ENCODE measurements at places on chromosomes 7 and 10.

- no peak for DNase-seq
Observed at GRCh38 chr10:3723766-3724165, 61.2 kb downstream of the KLF6 start.

DNA sequence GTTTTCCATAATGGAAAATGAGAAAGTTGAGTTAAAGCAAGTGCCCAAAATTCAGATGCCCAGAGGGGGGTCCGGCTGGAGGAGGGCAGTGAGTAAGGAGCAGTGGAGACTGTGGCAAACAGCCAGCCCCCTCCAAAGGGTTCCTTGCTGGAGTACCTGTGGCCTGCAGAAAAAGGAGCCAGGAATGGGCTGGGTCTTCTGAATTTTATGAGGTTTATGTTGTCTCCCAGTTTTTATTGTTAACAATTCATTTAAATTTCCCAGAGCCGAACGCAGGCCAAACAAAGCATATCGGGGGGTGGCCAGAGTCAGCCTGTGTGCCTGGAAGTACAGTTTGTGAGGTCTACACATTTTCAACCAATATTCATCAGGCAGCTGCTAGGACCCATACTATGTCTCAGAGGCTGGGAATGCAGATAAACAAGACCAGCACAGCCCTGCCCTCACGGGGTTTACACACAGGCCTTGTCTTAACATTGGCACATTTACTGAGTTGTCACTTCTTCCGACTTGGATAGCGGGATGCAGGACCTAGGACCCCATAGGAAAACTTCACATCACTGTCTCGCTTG is 12.9 kb upstream of the CSGALNACT2 start:
- no peak for DNase-seq

DNA sequence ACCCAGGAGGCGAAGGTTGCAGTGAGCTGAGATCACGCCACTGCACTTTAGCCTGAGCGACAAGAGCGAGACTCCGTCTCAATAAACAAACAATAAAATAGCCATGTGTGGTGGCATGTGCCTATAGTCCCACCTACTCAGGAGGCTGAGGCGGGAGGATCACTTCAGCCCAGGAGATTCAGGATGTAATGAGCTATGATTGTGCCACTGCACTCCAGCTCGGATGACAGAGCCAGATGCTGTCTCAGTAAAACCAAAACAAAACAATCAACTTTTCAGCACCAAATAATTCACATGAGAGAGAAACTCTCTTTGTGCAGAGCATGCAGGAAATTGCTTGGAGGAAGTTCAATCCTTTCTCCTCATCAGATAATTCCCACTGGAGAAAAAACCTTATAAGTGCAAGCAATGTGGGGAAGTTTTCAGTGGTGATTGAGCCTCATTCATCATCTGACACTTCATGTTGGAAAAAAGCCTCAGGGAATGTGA is 13.4 kb upstream of the FIS1 start:
- no peak for DNase-seq

DNA sequence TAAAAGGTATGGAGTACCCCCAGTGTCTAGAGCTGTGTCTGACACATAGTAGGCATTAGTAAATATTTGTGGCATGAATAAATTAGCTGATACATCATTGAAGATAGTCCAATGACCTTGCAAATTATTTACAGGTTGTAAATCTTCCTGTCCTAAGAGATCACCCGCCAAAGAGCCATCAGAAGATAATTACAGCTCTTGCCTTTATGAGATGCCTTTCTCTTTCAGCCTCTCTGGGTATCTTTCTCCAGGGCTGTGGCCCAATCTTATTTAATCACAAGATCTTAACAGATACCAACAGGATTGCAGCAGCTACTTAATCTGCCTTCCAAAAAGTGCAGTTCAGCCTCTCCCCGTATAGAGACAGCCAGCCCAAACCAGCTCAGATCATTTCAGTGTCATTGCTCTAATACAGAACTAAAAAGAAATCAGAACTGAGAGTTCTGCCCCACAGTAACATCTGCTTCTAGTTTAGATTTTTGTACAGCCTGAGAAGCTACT is 41.5 kb downstream of the MYOF start:
- no peak for DNase-seq

GRCh38 chr10:77164616-77165311 is 472.8 kb downstream of the KCNMA1 start:
- DNase-seq = no peak

DNA sequence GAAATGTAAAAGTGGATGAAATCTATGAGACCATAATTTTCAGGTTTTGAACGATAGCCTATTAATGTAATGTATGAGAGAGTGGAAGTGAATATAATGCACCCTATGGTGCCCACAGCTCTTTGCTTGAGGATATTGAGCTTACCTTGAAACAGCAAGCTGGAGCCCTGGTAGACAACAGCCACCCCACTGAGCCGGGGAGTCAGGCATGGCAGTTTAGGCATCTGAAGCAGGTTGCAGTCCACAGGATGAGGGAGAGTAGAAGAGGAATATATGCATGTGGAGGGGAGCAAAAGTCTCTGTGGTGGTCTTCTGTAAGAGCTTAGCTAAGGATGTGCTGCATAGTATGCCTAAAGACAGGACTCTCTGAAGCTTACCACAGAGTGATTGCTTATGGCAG is 817.3 kb downstream of the DNAJB9 start:
- no peak for DNase-seq

Data from hippocampal formation (tissue), 2 donors.